Inflammatory macrophage treated with lipopolysaccharide for 1 hour (primary cell): ENCODE measurements at places on chromosomes 4 and X.

DNA sequence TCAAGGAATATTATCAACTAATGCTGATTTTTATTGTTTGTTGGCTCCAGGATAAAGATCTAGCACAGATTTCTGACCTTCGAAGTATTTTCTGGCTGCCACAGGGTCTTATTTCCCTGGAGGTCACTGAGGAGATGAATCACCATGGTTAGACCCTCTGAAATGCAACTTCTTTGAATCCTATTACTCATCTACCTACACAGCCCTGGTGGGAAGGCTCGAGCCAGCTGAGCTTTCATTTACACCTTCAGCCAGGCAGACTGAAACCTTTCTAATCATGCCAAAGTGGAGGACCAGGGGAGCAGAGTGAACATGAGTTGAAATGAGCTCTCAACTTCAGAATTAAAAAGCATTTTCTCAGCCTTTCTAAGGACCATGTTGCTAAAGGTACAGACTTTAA, 130.5 kb downstream of the SMIM20 start:
- no peak for DNase-seq

DNA sequence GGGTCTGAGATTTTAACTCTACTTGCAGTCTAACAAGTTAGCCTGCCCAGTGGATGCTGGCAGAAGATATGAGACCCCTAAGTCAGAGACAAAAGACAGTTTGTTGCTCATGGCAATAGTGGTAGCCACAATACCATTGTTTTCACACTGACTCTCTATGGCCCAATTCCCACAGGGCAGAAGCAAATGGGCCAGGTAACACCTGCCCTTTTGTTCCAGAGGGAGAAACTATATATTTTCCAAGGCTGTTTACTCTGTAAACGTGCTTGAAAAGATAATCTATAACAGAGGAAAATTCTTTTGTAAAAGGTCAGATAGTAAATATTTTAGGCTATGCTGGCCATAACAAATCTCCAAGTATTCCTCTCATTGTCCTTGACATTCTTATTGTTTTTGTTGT, 57.2 kb upstream of the NPNT start:
- no peak for DNase-seq

DNA sequence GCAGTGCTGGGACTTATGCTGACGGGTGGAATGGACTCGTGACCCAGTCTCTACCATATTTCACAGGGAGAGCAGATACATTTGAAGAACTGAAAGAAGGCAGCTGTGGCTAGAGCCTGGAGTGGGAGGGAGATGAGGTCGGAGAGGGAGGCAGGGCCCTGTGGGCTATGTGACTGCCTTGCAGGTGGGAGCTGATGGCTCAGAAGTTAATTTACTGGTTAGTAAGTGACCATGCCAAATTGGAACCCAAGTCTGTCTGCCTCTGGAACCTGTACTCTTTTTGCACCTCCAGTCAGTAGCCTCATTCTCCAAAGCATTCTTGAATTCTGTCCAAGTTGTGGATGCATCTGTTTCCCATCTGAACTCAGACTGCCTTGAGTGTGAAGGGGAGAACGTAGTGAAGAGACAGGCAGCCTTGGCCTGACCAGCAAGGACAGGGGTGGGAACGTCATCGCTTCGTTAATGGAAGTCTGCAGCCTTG, 92.3 kb downstream of the REPS2 start:
- DNase-seq: peak; percentile 20

DNA sequence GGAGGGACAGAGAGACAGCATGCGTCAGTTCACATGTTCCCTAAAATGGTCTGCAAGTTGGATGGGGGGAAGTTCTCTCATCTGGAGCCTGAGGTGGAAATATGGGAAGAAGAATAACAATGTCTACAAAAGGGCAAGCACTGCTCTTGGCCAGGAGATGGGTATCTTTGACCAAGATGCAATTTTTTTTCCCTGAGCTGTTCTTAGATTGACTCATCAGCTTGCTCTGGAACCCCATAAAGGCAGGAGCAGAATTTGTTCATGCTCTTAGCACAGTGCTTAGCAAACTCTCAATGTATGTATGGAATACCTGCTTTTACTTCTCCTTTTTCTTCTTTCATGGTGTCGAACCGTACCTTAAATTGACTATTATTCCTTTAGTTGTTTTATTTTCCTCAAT, 90.5 kb upstream of the ZNF827 start:
- DNase-seq: no peak

- peak; percentile 1 for DNase-seq
Observed at GRCh38 chr4:27176400-27176799, 315.8 kb downstream of the STIM2 start.

GRCh38 chr4:52925531-52925968, 63.4 kb downstream of the RASL11B start:
- no peak for DNase-seq
